ENCODE measurements at places on chromosomes 6 and 20. TPM values are rescaled to one million over a fixed set of nuclear protein-coding genes. Genes with fewer than 3 reads are reported as not detected.

Gene FAM184A
- total RNA-seq, result 10.8 TPM

Gene FKBP5
- 68.7 TPM for total RNA-seq

Gene BHLHE23
- total RNA-seq, result not detected

DNA sequence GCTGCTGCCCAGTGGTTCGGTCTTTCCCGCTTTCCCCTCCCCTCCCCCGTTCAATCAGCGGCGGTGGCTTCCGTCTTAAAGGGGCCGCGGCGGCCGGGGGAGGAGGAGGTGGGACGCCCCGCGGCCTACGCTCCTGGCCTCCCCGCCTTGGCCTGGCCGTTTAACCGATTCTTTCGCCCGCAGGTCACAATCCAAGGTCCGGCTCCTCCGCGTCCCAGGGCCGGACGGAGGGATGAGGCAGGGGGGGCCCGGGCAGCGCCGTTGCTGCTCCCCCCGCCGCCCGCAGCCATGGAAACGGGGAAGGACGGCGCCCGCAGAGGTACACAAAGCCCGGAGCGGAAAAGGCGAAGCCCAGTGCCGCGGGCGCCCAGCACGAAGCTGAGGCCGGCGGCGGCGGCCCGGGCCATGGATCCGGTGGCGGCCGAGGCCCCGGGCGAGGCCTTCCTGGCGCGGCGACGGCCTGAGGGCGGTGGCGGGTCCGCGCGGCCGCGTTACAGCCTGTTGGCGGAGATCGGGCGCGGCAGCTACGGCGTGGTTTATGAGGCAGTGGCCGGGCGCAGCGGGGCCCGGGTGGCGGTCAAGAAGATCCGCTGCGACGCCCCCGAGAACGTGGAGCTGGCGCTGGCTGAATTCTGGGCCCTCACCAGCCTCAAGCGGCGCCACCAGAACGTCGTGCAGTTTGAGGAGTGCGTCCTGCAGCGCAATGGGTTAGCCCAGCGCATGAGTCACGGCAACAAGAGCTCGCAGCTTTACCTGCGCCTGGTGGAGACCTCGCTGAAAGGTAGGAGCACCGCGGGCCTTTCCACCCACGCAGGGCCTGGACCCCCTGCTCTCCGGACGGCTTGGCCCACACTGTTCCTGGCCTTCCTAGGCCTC is 1.2 kb downstream of the STK35 start:
- H3K27ac ChIP-seq, result peak overlapping the region; percentile 98
- H3K36me3 ChIP-seq, result no peaks in the 10 kb centered on the region
- no peaks in the 10 kb centered on the region for H3K27me3 ChIP-seq
- H3K4me3 ChIP-seq, result peak overlapping the region; percentile 83
- peak; percentile 88 for DNase-seq

Measured in ovary (tissue), 10 donors.